Stromal cell of bone marrow (primary cell): ENCODE measurements at places on chromosomes 3 and 15.
A peak's percentile ranks its signal among the peaks of the same experiment; 100 is the strongest.

DNA sequence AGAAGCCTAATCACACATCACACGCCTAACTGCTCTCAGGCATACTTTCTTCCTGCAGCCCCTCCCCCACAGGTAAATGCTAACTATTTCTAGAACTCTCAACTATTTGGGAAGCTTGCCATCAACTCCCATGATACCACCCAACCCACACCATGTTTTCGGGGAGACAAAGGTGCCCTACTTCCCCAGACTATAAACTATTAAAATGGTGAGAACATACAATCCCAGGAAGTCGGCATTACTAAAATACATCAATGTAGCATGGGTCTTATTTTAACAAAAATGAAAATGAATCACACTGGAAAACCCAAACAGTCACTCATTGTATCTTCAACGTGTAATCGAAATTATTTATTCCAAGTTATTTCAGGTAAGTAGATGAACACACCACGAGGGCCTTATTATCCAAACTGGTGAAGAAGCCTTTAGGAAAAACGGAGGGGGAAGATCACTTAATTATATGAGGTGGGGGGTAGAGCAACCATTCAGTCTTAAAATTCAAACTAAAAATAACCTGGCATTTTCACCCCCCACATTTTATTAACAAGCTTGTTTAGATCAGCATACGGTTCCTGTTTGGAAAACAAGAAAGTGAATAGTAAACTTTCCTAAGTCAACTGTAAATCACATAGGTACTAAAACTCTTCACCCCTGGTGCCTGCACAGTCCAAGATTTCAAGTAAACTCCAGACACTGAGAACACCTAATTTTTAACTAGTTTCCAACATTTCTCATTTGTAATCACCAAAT lies 1.9 kb downstream of the TBL1XR1 start:
- DNase-seq = no peak

DNA sequence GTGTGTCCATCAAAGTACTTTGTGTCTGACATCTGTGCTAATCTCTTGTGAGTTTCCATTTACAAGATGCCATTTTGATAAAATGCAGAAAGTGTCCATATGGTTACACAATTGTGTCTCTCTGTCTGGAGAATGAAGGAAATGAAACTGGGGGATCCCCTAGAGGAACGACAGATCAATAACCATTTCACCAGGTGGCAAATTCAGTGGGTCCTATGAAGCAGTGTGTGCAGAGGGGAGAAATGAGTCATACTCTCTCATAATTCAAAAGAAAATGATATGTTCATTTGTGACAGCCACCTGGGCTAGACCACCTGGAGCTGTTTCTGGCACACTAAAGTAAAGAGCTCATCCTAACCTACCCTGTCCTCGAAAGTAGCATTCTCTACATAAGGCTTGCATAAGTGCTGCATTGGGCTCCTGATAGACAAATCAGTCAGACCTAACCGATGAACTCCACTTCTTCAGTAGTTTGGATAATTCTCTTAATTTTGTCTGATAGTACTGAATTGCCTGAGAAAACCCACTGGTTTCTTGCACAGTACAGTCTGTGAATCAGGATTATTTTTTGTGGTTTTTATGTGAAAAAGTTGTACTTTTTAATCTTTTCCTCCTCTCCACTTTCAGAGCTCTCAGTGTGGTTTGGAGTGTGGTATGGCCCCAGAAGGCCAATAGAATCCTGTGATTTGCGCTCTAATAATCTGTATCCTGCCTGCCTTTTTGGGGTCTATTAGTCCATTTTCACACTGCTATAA lies 10.3 kb upstream of the CD47 start:
- DNase-seq = no peak

GRCh38 chr15:59185725-59186124 lies 20.9 kb upstream of the LDHAL6B start:
- DNase-seq = no peak

DNA sequence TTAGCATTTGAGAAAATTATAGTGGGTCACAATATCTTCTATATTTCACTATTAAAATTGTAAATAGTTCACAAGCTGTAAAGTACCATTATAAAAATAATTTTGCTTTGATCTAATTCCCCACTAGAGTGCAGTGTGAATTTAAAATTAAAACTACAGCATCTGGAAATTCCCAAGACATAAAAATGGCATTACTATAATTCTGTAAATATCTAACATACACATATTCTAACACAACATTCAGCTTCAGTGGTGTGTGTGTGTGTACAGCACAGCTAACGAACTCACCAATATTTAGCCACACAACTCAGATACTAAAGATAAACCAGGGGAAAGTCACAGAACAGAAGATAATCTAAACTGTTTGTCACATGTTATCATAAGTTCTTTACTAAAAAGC lies 424.9 kb upstream of the ZNF385D start:
- peak; percentile 4 for DNase-seq

- no peak for DNase-seq
Measured at GRCh38 chr3:156449710-156450574, 105.0 kb downstream of the SSR3 start.

DNA sequence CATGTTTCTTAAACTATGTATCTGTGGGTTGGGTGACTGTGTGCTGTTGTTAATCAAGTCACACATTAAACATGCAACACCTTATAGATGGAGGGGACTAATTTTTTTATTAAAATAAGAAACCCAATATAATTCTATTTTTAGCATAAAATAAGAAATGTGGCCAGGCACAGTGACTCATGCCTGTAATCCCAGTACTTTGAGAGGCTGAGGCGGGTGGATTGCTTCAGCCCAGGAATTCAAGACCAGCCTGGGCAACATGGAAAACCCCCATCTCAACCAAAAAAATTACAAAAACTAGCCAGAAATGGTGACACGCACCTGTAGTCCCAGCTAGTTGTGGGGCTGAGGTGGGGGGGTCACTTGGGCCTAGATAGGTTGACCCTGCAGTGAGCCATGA lies 1021.0 kb downstream of the EPHA3 start:
- DNase-seq = no peak

GRCh38 chr3:188583341-188584161 lies 429.6 kb downstream of the LPP start:
- no peak for DNase-seq

DNA sequence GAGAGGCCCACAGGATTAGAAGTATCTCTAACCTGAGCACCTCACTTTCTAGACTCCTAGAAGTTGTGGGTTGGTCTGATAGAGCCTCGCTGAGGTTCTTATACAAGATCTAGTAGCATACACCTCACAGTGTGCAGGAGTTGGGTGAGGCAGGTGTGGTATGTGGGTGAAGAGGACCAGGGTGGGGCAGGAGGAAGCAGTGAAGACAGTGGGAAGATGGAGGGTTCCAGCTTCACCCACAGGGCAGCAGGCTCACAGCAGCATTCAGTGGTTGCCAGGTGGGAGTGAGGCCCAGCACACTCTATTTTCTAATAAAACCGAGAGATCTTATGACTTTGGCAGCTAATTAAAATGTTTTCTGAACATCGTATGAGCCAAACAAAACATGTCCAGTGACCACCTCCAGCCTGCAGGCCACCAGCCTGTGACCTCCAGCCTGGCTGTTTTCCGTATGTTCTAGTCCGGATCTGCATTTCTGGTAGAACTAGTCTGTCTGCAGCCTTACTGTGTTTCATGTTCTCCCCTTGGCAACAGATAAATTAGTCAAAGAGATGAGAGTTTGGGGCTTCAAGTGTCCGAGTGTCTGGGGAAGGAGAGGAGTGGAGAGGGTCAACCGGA lies 170.4 kb upstream of the CTDSPL start:
- no peak for DNase-seq

DNA sequence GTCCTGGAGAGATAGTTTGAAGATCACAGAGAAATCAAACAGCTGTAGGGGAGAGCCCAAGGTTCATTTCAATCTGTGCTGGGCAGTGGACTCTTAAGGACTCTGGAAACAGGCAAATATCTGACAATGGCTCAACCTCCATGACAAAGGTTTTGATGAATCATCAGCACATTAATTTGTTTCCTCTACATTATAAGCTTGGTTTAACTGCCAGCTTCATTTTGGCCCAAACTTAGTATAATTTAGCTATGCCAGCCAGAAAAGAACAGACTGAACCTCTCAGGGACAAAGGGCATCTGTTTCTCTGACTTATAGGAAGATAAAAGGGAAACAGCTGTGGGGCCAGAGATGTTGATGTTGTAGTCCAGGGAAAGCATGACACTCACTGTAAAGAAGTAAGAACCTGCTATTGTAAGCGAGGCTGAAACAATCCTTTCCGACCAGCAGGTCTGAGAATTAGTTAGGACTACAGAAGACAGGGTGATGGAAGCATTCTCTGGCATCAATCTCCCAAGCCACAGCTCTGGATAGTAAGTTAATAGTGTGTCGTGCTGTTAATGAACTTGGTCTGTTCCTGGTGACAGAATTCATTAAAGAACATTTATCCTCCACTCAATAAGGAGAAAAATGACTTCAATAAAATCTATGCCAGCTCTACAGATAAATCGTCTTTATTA lies 110.1 kb downstream of the KCNMB2 start:
- no peak for DNase-seq

DNA sequence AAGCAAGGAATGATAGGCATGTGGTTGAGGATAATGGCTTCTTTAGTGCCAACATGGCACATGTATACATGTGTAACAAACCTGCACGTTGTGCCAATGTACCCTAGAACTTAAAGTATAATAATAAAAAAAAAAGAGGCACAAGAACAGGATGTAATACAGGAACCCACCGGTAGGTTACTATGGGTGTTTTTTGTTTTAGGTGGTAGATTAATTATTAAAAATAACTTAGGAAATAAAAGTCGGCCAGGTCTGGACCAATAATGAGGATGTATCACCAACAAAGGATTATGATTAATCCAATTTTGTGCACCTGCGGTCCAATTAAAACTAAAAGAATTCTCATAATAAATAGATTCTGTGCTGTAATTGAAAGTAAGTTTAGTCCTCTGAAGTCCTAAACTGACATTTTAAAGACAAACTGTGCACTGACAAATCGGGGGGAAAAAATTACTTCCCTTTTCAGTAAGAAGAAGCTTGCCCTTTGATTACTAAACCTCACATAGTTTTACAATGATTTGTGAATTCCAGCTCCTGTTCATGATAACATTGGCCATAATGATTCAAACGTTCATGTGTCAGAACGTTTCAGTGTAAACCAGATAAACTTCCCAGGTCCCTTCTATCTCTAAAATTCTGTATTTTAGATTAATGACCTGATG lies 62.2 kb downstream of the CASR start:
- DNase-seq = peak; percentile 20
